ENCODE measurements at places on chromosomes 16 and 17. TPM values are rescaled to one million over a fixed set of nuclear protein-coding genes. Genes with fewer than 3 reads are reported as not detected.

DNA sequence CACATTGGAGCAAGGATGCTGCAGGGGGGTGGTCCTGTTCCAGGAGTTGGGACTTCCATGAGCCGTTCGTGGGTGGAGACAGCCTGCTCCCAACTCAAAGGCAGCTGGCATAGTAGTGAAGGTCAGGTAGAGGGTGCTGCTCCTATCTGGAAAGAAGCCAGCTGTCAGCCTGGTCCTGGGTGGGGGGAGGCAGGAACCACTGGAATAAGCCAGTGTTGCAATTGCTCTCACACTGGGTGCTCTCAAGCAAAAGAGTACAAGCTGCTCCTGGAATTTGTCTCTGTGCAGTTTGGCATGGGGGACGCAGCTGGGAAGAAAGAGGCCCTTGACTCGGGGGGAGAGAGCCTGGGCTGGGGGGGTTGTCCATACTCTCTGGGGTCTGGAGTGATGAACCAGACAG, 8.7 kb downstream of the CACNG5 start:
- H3K27ac ChIP-seq: no peak overlapping the region
- no peaks in the 10 kb centered on the region for H3K4me1 ChIP-seq
- no peak for DNase-seq
- no peaks in the 10 kb centered on the region for H3K36me3 ChIP-seq
- no peaks in the 10 kb centered on the region for H3K27me3 ChIP-seq

- no peaks in the 10 kb centered on the region for H3K36me3 ChIP-seq
- no peaks in the 10 kb centered on the region for H3K27me3 ChIP-seq
- H3K4me1 ChIP-seq: no peaks in the 10 kb centered on the region
- H3K4me3 ChIP-seq: no peak within 1 kb of the TSS
- no peak within 1 kb of the TSS for H3K27ac ChIP-seq
These were observed at the start of gene CD300E for GRCh38 chr17:74623693-74624093. Gene CD300E (minus strand): TSS chr17:74623738. CDS start chr17:74623621, 117 bp downstream.

- no peak overlapping the region for H3K27ac ChIP-seq
- no peaks in the 10 kb centered on the region for H3K27me3 ChIP-seq
- no peak overlapping the region for H3K4me3 ChIP-seq
These were observed 51.2 kb downstream of the SKAP1 start for GRCh38 chr17:48378708-48379392.

DNA sequence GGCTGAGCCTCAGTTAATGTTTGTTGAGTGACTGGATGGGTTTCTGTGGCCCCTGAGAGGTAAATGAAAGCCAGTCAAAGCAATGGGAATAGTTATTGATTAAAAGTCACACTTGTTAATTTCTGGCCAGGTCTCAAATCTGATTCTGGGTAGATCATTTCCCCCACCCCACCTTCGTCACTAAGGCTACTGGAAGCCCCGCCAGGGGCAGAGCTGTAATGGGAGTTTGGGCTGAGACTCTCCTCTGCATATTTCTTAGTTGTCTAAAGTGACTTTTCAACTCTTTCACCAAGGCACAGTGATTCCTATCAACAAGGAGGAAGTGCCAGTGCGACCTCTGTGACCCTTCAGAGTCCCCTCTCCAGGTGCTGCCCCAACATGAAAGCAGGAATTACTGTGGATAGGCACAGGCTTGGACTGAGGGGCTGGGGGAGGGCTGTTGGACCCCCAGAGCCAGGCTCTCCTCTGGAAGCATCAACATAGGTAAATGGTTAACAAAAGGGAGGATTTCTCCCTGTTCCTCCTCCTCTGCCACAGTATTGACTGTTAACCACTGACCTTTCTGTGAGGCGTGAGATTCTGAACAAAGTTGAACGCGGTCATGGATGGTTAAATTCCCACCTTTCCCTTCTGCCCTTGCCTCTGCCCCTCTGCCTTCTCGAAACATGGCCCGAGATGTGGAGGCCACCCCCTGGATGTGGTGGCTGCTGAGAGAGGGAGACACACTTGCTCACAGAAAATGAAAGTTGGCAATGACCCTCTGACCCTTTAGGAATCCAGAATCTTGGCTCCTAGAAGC, 20.8 kb upstream of the TBX2 start:
- H3K4me1 ChIP-seq: no peaks in the 10 kb centered on the region
- H3K27me3 ChIP-seq: no peaks in the 10 kb centered on the region
- no peak for DNase-seq
- no peaks in the 10 kb centered on the region for H3K36me3 ChIP-seq

DNA sequence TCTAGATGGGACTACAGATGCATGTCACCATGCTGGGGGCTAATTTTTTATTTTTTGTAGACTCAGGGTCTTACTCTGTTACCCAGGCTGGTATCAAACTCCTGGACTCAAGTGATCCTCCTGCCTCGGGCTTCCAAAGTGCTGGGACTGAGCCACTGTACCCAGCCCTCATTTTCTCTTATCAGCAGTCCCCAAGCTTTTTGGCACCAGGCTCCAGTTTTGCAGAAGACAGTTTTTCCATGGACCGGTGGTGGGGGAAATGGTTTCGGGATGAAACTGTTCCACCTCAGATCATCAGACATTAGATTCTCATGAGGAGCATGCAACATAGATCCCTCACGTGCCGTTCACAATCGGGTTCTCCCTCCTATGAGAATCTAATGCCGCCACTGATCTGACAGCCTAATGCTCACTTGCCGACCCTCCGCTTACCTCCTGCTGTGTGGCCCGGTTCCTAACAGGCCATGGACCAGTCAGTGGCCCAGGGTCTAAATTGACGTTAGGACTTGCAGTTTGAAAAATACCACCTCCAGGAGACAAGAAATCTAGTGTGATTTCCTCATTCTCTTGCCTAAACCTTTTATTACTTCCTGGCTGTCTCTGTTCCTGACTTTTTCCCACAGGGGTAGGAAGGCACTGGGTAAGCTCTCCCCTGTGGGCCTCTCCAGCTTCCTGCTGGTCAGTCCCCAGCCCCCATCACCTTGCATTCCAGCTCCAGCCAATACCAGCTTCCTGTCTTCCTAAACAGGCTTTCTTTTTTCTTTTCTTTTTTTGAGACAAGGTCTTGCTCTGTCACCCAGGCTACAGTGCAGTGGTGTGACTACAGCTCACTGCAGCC, 9.3 kb upstream of the CNP start:
- no peak overlapping the region for H3K27ac ChIP-seq
- H3K36me3 ChIP-seq: no peaks in the 10 kb centered on the region
- peaks cover 2% of the 10 kb centered on the region for H3K4me1 ChIP-seq
- H3K27me3 ChIP-seq: no peaks in the 10 kb centered on the region
- no peak for DNase-seq
- H3K4me3 ChIP-seq: no peak overlapping the region

BIRC5 gene
- not detected for total RNA-seq

ZNF232 gene
- 11.1 TPM for total RNA-seq

SCN4A gene
- total RNA-seq: 0.58 TPM

DNA sequence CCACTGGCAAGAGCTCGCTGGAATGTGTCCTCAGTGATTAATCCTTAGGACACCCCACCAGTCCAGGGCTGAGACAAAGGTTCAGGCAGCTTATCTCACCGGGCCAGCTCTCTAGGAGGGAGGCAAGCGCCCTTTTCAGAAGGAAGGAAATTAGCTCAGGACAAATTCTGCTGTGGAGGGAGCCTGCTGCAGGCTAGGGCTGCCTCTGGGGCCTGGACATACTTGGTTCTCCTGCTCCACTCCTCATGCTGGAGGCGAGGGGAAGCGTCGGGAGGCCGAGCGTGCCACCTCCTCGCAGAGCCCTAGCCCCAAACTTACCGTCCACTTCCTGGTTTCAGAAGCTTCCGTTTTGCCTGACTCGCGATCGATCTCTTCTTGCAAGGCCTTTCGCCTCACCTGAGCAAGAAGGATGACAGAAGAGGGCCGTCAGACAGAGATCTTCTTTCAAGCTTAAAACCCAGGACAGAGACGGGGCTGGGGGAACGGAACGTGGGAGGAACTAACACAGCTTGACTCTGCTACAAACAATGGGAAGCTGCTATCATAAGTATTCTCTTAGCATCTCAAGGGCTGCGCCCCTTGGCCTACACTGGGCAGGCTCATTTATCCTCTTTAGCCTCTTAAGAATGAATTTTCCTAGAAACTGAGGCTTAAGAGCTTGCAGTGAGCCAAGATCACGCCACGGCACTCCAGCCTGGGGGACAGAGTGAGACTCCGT, 7.7 kb downstream of the KNOP1 start:
- no peaks in the 10 kb centered on the region for H3K36me3 ChIP-seq
- no peaks in the 10 kb centered on the region for H3K4me1 ChIP-seq
- no peak overlapping the region for H3K27ac ChIP-seq
- DNase-seq: no peak
- no peak overlapping the region for H3K4me3 ChIP-seq

DNA sequence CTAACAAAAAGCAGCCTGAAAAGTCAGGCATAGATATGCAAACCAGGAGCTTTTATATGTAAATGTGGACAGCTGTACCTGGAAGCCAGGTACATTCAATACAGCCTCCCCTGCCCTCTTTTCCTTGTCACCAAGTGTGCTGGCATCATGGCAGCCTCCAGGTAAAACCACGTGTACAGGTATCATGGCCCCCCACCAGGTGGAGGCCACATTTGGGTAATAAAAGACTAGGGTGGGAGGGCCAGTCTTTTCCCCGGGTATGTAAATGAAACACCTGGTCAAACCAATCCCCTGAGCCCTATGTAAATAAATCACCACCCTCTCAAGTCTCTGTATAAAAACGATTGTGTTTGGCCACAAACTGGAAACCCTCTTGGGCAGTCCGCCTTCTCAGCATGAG, 226.4 kb upstream of the GOT2 start:
- H3K27ac ChIP-seq: no peak overlapping the region
- no peak for DNase-seq
- H3K36me3 ChIP-seq: no peaks in the 10 kb centered on the region
- H3K27me3 ChIP-seq: no peaks in the 10 kb centered on the region

TP53TG3C gene
- total RNA-seq: not detected

SMIM5 gene
- total RNA-seq: 7.9 TPM

- H3K27ac ChIP-seq: no peak overlapping the region
- no peaks in the 10 kb centered on the region for H3K27me3 ChIP-seq
- H3K4me3 ChIP-seq: no peak overlapping the region
- no peak for DNase-seq
These were observed 21.9 kb downstream of the DNAI2 start for GRCh38 chr17:74295625-74296547.

- no peak overlapping the region for H3K4me3 ChIP-seq
- DNase-seq: no peak
- no peaks in the 10 kb centered on the region for H3K36me3 ChIP-seq
- peaks cover 8% of the 10 kb centered on the region for H3K4me1 ChIP-seq
- no peak overlapping the region for H3K27ac ChIP-seq
These were observed 3.2 kb downstream of the ACLY start for GRCh38 chr17:41915566-41915965.

DNA sequence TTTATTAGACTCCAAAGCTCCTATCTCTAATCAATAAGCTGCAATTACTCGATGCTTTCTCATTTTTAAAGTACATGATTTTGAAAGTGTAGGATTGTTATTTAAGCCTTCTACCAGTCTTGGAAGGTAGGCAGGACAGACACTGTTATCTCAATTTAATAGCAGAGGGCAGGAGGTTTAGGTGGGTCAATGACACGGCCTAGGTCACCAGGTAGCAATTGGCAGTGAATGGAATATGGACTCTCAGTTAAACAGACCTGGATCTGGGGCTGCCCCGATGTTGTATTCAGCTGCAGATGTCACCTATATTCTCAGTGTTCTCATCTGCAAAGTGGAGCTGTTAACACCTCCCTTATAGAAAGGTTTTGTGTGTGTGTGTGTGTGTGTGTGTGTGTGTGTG, 124.4 kb upstream of the ANKFN1 start:
- no peak for DNase-seq
- no peaks in the 10 kb centered on the region for H3K4me1 ChIP-seq
- no peak overlapping the region for H3K27ac ChIP-seq

DNA sequence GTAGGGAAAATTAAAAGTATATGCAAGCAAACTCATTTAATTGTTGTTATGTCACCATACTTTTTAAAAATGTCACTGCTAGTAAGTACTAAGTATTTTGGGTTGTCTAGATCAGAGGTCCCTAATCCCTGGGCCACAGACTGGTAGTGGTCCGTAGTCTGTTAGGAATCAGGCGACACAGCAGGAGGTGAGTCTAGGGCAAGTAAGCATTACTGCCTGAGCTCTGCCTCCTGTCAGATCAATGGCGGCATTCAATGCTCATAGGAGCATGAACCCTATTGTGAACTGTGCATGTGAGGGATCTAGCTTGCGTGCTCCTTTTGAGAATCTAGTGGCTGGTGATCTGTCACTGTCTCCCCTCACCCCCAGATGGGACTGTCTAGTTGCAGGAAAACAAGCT, 21.6 kb downstream of the STXBP4 start:
- no peak overlapping the region for H3K4me3 ChIP-seq
- no peaks in the 10 kb centered on the region for H3K27me3 ChIP-seq
- H3K36me3 ChIP-seq: no peaks in the 10 kb centered on the region
- no peak for DNase-seq
- no peaks in the 10 kb centered on the region for H3K4me1 ChIP-seq

DNA sequence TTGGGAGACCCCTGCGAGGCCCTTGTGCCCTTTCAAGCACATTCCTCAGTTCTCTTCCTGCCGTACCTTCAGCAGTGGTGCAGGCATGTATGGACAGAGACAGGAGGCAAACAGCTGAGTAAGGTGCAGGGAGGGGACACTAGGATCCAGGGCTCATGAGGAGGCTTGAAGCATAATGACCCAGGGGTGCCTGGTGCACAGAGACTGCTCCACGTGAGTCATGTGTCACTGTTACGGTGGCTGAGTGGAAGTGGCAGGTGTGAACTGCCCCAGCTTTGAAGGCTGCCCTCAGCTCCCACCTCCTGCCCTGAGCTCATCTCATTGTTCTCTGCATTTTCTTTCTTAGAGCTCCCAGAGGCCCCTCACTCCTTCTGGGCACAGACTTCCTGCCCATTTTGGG, 124.8 kb downstream of the NTN1 start:
- no peaks in the 10 kb centered on the region for H3K4me1 ChIP-seq
- H3K36me3 ChIP-seq: no peaks in the 10 kb centered on the region
- no peaks in the 10 kb centered on the region for H3K27me3 ChIP-seq
- no peak for DNase-seq
- no peak overlapping the region for H3K27ac ChIP-seq
- H3K4me3 ChIP-seq: no peak overlapping the region

NXPH3 gene
- 26.0 TPM for total RNA-seq
